T-helper 2 cell treated with Interferon-gamma antibody and Interleukin-4, amounts not matched to agents 5 μg/mL and 100 μg/mL, for 36 hours (primary cell): ENCODE measurements at places on chromosomes 7 and 10.

DNA sequence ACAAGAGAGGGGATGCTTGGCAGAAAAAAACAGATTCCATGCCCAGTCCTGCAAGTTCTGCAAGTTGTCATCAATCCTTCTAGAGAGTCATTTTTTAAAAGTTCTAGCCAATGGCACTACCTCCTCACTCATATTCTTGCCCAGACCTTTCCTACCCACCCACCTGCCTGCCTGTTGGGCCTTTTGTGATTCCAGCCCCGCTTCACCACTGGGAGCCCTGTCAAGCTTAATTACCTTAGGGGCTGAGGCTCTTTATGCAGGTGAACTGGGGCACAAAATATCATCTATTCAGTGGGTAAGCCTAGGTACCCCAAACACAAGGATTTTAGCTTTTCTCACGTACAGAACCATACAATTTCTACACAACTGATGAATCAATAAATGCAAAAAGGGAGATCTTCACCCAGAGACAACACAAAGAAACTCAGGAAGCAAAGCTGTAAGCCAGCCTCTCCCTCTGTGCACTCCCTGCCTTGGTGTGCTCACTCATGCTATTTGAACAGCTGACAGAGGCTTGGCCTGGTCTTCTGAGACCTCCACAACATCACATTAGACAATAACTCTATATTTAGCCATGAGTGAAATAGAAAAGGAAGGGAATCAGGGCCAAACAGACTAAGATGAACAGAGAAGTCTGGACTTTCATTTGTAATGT, 222.6 kb downstream of the HTR7 start:
- no peak for DNase-seq

- DNase-seq, result no peak
Measured at GRCh38 chr7:67990003-67990402, 993.4 kb downstream of the TYW1 start.

DNA sequence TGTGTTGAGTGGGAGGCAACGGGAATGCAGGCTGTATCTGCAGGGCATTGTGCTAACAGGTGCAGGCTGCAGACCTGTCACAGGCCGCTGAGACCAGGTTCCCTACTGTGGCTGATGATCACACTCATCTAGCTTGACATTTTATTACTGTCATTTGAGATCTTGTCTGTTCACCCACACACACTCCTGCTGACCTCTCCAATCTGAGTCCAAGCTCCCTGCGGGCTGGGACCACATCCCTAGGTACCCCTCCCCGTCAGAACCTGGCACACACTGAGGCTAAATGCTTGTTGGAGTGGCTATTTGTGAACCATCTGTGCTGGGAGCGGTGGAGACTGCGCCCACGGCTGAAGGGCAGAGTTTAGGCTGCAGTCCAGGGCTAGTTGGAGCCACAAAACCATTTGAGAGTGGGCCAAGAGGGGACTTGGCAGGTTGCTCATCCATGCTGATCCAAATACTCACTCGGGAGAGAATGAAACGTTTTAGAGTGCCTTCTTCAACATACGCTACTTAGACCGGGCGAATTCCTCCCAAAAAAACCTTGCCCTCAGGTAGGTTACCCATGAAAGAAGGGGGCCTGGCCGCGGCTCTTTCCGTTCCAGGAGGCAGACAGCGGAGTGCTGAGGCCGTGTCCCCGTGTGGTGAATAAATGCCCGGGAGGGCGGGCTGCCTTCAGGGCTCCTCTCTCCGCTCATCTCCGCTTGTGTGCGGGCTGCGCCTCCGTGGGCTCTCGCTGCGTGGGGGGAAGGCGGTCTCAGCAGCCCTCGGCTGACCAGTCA, 164.4 kb downstream of the RGS10 start:
- DNase-seq, result no peak

GRCh38 chr7:150339409-150339809, 2.0 kb downstream of the RARRES2 start:
- DNase-seq, result no peak

- DNase-seq, result no peak
Measured at GRCh38 chr7:80923211-80923612, 4.4 kb upstream of the SEMA3C start.

DNA sequence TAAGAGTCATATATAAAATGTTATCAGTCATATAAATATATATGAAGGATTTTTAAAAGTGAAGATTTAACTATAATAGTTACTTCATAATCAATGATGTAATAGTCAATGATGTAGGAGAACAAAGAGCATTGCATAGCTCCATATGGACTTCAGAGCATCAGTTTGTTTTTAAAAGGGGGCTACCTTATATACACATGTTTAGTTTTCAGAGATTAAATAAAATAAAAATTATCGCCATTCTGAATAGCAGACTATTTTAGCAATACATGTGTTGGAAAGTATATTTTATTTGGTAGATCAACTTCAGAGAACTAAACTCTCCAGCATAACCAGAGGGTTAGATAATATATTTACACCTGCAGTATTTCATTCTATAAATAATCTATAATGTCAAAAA, 29.1 kb upstream of the EPC1 start:
- DNase-seq, result no peak

DNA sequence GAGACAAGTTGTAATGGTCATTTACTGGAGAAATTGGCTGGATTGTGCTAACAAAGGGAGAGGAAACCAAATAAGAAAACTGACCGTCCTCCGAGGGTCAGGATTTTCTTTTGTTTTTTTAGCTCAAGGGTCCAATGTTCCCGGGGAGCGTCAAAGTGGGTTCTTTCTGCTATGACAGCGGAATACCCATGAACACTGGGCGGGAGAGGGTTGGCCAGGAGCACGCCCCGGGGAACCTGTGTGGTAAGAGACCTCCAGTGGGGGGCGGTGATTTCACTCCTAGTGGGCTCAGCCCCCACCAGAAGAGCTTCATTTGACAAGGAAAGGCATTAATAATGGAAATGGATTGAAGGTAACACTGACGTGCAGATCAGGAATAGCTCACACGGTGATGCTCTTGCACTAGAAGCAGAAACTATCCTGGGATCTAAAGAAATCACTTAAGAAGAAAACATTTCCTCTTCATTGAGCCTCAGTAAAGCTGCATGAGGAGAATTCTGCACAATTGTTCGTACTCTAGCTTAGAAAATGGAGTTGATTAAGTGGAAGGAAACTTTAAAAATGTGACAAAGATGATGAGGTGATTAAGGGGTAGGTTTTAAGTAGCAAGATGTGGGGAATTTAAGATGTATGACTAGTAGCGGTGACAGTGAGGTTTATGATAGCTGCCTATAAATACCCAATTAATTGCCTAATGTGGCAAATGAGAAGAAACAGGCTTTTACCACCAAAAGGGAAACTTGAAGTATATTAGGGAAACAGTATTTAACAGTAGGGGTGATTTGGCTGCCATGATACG, 627.2 kb downstream of the SUGCT start:
- DNase-seq, result no peak

GRCh38 chr7:148146346-148146745, 444.2 kb upstream of the C7orf33 start:
- no peak for DNase-seq

- DNase-seq, result no peak
Measured at GRCh38 chr10:110241841-110242240, 34.4 kb downstream of the MXI1 start.

- no peak for DNase-seq
Measured at GRCh38 chr7:110442381-110442837, 648.5 kb upstream of the LRRN3 start.

DNA sequence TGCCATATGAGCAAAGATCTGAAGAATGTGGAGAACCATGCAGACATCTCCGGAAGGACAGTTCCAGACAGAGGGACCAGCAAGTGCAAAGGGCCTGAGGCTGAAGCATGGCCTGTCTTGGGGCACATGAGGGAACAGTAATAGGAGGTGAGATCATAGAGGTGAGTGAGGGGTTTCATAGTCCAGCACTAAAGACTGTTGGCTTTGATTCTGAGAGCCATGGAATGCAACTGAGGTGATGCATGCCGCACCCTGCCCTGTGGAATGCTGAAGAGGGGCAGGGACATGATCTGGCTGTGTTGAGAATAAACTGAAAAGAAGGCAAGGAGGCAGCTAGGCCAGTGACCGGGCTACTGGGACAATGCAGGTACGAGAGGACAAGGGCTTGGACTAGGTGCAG, 253.1 kb upstream of the KLF14 start:
- DNase-seq, result no peak

- no peak for DNase-seq
Measured at GRCh38 chr7:88666626-88667025, 92.9 kb upstream of the ZNF804B start.

GRCh38 chr7:33232632-33233145, 103.3 kb downstream of the BBS9 start:
- no peak for DNase-seq

DNA sequence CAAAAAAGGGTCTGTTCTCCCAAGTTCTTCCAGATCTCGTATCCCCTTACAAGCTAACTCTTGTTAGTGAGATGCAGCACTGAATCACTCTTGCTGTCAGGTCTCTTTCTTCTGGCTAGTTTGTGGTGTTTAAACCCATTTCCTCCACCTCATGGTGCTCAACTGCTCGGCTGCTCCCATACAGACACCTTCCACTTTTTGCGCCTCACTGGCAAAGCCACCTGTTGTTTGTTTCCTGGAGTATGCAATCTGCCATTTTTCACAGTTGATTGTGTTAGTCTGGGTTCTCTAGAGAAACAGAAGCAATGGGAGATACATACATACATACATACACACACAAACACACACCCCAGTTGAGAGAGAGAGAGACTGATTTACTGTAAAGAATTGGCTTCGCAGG, 124.4 kb upstream of the SP8 start:
- DNase-seq, result no peak

DNA sequence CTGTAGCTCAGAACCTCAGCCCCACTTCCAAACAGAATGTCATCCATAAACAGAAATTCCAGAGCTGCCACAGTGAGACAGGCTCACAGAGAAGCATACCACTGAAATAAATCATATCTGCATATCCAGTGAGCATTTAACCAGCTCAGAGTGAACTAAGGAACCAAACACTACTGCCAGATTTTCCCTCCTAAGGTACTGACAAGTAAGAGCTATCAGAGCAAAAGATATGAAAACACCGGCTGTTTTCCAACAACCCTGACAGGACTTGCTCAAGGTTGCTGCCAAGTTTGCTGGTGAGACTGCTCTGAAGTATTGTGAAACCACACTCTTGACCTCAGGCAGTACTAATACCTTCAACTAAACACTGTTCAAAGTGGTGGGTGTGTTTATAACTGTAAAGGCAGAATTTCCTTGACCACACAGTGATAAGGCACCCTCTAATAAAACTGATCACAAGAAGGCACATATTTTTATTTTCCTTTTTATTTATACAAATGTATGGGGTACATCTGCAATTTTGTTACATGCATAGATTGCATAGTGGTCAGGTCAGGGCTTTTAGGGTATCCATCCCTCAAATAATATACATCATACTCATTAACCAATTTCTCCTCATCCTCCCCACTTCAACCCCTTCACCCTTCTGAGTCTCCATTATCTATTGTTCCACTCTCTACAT, 18.3 kb downstream of the SGMS1 start:
- DNase-seq, result no peak

DNA sequence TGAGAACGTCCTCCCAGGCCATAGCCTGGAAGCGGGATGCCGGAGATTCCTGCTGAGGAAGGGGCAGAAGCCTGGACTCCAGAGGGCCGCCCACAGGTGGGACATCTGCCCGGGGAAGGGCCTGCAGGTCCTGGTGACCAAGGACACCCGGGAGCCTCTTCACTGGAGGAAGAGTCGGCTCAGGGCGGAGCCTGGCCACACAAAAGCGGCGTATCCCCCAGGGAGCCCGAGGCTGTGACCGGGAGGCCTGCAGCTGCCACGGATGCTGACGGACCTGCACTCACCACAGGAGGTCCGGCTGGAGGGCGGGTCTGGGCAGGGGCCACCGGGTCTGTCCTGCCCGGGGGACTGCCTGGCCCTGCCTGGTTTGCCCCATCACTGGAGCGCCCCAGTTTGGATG, 15.5 kb upstream of the ADGRA1 start:
- DNase-seq, result no peak

- no peak for DNase-seq
Measured at GRCh38 chr10:88525371-88526069, 57.6 kb downstream of the RNLS start.

DNA sequence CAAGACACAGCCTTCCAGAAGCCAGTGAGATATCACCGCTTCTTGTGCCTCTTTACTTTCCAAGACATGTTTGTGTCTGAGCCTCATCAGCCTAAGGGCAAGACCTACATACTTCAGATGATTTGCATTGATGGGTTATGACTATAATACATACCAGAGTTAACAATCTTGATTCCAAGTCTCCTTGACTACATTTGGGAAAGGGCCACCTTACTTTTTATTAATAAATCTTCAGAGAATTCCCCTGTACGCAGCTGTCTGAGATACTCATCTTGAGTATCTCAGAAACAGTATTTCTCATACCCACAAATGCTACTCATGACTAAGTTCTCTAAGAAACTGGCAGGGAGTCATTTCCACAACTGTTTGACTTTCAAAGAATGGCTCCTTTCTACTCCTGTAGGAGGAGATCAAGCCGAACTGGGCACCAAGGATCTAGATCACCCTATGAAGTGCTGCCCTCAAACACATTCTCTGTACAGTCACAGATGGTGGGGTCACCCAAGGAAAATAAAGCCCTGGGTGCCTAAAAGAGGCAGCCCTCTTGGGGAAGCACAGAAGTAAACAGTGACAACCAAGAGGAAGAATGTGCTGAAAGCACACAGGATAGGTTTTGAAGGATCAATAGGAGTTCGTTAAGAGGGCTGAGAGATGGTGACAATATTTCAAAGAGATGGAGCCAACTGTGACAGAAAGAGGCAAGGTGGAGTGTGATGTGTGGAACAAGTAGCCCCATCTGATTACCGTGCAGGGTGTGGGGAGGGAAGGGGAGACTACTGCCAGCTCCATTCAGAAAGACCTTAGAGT, 138.9 kb downstream of the JAZF1 start:
- peak; percentile 15 for DNase-seq

DNA sequence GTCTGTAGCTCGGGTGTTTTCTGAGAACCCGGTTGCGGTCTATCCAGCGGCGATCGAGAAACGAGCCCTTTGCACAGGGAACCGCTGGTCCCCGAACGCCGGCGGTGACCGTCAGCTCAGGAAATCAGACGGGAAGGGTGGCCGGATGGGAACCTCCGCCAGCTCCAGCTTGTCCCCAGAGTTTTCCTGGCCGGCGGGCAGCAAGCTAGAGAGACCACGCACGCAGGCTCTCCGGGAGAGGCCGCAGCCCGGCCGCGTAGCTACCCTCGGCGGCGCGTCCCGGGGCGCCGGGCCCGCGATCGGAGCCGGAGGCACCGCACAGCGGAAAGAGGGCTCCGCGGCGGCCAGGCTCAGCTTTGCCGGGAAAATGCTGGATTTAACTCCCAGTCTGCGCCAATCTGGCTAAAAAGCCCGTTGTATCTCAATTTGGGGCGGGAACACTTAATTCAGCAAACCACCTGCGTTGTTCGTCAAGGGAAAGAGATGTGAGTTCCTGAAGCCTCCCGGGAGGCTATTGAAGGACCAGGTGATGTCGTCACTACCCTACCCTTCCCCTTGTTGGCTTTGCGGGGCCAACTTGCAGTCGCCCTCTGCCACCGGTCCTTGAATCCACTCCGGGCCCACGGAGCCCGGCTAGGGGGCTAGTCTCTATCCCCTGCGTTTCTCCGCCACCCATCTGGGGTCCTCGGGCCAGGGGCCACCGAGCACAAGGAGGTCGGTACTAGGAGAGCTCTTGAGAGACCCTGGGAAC, 859 bp upstream of the CH25H start:
- DNase-seq, result peak; percentile 20

GRCh38 chr7:128838109-128838779, 8.0 kb downstream of the FLNC start:
- no peak for DNase-seq
